ENCODE measurements at places on chromosomes 1 and 21. TPM values are rescaled to one million over a fixed set of nuclear protein-coding genes. Genes with fewer than 3 reads are reported as not detected.

RGS1 gene
- total RNA-seq = not detected

INAVA gene
- 2.4 TPM for total RNA-seq

CCDC28B gene
- total RNA-seq = 18.1 TPM

OR2L5 gene
- 0.11 TPM for total RNA-seq

TRIM58 gene
- total RNA-seq = 18.8 TPM

OR10Z1 gene
- not detected for total RNA-seq

RGS21 gene
- not detected for total RNA-seq

MIXL1 gene
- not detected for total RNA-seq

CELA3B gene
- total RNA-seq = not detected

DYNLT4 gene
- total RNA-seq = not detected

PRAMEF5 gene
- not detected for total RNA-seq

PRR9 gene
- total RNA-seq = 6.4 TPM

AVPR1B gene
- not detected for total RNA-seq

THEM5 gene
- total RNA-seq = not detected

WNT2B gene
- 3.6 TPM for total RNA-seq

RAB13 gene
- 34.9 TPM for total RNA-seq

AADACL3 gene
- total RNA-seq = not detected

AGO4 gene
- total RNA-seq = 15.8 TPM

IGSF21 gene
- not detected for total RNA-seq

CBR3 gene
- 2.4 TPM for total RNA-seq

CYP4A22 gene
- total RNA-seq = not detected

TGFBR3 gene
- 25.1 TPM for total RNA-seq

CACHD1 gene
- total RNA-seq = under 0.01 TPM

LMX1A gene
- not detected for total RNA-seq

HPCAL4 gene
- total RNA-seq = not detected

FBXO2 gene
- total RNA-seq = 41.8 TPM

B3GALT5 gene
- 0.54 TPM for total RNA-seq

USH2A gene
- total RNA-seq = under 0.01 TPM

FCRL6 gene
- not detected for total RNA-seq

SDHC gene
- 19.6 TPM for total RNA-seq

ALX3 gene
- total RNA-seq = not detected

WNT4 gene
- not detected for total RNA-seq

AQP10 gene
- total RNA-seq = not detected

YTHDF2 gene
- total RNA-seq = 44.8 TPM

RGS13 gene
- not detected for total RNA-seq

KRTAP12-4 gene
- total RNA-seq = not detected

TFF3 gene
- total RNA-seq = not detected

RAB25 gene
- total RNA-seq = 62.4 TPM

TNFSF4 gene
- 0.79 TPM for total RNA-seq

CFHR2 gene
- not detected for total RNA-seq

UQCRHL gene
- 2.7 TPM for total RNA-seq

ADSS2 gene
- 43.3 TPM for total RNA-seq

FOXD2 gene
- under 0.01 TPM for total RNA-seq

AGMAT gene
- not detected for total RNA-seq

TIE1 gene
- not detected for total RNA-seq

VSIG8 gene
- 0.39 TPM for total RNA-seq

H6PD gene
- 33.0 TPM for total RNA-seq

ACTL8 gene
- not detected for total RNA-seq

NR1I3 gene
- total RNA-seq = not detected

CSMD2 gene
- total RNA-seq = 0.22 TPM

TRIM67 gene
- total RNA-seq = not detected

DDOST gene
- 287 TPM for total RNA-seq

SLC25A34 gene
- 0.33 TPM for total RNA-seq

ANKRD34A gene
- total RNA-seq = 0.22 TPM

SPRR2A gene
- total RNA-seq = not detected

KRTAP19-1 gene
- total RNA-seq = not detected

KRTAP11-1 gene
- total RNA-seq = not detected

BACE2 gene
- total RNA-seq = 22.0 TPM

All from placental epithelial cell (primary cell).